Hematopoietic multipotent progenitor cell treated with erythropoietin and hydrocortisone succinate and interleukin-3 and kit ligand, for 17 days (in vitro differentiated cells): ENCODE measurements at places on chromosomes 5 and 9.

DNA sequence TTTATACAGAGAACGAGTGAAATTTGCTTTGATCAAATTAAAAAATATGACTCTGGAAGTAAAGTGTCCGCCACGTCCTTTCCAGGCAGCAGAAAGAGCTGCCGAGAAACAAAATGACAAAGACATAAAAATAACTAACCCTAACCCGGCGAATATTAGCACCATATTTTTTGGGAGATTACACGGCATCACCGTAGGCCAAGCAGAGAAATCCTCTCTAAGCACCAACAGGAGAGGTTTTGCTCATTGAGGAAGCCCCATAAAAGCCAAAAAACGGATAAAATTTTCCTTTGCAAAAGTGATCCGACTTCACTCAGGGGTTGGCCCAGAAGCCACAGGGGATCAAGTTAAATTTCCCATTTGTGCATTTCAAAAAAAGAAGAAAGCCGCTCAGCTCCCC is 70.9 kb downstream of the PCDH1 start:
- no peak for DNase-seq

DNA sequence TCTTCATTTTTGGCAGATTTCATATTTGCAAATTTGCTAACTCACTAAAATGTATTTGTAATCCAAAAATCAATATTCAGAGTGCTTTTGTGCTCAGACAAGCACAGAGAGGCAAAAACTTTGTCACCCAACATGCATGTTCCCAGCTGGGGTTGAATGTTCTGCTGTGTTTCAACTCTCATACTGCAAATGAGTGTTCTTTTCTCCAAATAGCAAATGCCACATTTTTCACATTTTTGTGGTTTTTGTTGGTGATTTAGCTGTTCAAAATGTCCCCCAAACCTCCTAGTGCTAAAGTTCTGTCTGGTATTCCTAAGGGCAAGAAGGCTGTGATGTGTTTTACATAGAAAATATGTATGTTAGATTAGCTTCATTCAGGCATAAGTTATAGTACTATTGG is 87.3 kb upstream of the PCSK5 start:
- DNase-seq = no peak

- no peak for DNase-seq
Observed at GRCh38 chr5:160685219-160685618, 166.8 kb downstream of the ATP10B start.

- peak; percentile 28 for DNase-seq
Observed at GRCh38 chr5:43227655-43228054, 35.6 kb downstream of the NIM1K start.

DNA sequence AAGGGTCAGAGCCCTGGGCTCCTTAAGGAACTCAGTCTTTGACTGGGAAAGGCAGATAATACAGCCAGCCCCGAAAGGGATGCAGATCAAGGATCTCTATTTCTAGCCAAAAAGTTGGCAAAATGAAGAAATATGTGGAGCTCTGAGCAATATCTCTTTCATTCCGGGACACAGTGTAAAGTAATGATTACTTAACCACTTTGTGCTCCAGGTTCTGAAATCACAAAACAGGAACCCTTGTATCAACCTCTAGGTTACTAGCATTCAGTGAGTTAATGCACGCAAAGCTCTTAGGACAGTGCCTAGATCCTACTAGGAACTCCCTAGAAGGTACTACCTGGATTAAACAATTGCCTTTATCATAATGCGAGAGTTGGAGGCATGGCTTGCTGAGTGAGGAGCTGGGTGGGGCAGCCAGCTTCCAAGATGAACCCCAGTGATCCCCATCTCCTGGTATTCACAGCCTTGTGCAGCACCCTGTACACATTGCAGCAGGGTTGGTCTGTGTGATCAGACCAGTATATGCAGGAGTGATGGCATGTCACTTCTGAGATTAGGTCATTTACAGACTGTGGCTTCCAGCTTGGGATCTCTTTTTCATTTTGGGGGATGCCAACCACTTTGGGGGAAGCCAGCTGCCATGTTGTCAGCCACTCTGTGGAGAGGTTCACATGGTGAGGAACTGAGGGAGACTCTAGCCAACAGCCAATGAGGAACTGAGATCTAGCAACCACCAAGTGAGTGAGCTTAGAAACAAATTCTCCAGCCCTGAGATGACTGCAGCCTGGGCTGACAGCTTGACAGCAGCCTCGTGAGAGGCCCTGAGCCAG is 103.1 kb upstream of the SLC44A1 start:
- DNase-seq = no peak

GRCh38 chr9:129584136-129584535 is 36.8 kb downstream of the C9orf50 start:
- DNase-seq = peak; percentile 45

DNA sequence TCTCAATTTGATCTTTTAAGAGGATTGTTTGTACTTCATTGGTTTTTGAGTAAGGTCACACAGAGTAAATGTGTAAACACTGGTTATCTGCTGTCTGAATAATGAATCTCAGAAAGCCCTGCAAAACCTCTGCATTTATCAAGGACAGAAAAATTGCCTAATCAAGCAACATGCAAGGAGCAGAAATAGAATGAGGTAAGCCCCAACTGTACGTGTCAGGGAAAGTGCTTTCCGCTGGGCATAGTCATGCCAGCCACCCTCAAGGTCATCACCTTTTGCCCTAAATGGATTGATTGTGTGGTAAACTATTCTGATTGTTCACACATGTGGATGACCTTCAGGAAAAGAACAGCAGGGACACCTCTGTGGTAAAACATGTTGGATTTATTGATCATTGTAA is 376.9 kb upstream of the KCNN2 start:
- DNase-seq = no peak
